Suppressor macrophage treated with lipopolysaccharide for 4 hours (primary cell): ENCODE measurements at places on chromosomes 7 and 10.

DNA sequence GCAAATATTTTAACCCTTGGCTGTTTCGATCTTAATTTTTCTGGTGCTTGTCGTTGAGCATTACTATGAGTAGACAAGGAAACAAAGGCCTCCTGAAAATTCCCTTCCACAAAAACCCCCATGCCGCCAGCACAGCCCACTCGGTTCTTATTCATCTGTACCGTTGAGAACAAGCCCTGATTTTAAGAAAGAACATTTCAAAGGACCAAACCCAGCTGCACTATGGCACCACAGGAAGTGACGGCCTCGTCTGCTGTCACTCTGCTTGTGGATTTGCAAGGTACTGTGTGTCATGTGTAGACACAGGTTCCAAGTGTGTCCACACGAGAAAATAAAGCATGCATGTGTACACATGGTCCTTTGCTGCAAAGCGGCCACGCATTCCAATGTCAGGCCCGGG lies 285.2 kb downstream of the DNAJB6 start:
- DNase-seq, result no peak

- DNase-seq, result peak; percentile 54
Measured at GRCh38 chr10:68826764-68827591, at the start of gene STOX1. Gene STOX1, plus strand, starts transcription at chr10:68827531. Its CDS starts 93 bp downstream, at chr10:68827624.

DNA sequence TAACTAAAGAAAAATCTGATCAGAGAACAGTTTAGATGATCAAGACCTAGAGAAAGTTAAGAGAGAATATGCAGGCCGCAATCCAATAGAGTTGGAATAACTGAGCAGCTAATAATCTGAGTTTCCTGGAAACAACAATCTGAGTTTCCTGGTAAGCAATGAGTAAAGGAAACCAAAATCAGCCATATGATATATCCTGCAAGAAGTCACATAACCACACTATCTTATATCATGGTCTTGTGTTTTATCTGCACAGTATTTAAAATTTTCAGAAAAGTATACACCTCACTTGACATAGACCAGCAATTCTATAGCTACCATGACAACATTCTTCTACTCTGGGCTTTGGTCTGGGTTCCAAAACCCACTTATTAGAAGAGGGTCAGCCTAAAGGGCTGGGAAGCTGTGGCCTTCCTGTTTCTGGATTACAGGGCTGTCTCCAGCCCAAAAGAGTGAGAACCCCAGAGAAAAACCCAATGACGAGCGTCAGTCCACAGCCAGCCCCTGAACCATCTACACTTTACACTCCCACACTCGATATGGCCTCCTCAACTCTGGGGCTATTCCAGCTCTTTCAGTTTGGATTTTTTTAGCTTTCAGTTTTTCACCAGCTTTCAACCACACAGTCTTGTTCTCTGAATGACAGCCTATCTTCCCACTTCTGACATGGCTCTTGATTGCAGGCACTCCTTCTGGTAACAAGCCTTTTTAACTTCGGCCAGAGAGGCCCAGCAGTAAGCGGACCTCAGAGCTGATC lies 110.4 kb downstream of the GLI3 start:
- no peak for DNase-seq

- peak; percentile 6 for DNase-seq
Measured at GRCh38 chr7:87344446-87344845, 1.0 kb upstream of the CROT start.

DNA sequence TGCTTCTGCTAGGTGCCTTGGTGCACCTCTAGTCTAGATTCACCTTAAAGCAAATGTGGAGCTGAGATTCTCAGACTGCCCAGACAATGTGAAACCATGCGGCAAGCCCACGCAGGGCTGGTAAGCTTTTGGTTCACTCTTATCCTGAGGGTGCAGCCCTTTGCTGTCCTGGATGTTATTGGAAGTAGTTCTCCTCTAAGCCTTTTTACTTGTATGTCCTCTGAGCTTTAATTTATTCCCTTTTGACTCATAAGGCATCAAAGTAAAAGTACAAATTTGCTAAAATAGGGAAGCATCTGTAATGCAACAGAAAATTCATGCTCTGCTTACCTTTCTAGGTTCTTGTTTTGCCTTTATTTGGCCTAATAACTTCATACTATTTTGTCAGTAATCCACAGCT lies 186.8 kb downstream of the MACC1 start:
- DNase-seq, result no peak

DNA sequence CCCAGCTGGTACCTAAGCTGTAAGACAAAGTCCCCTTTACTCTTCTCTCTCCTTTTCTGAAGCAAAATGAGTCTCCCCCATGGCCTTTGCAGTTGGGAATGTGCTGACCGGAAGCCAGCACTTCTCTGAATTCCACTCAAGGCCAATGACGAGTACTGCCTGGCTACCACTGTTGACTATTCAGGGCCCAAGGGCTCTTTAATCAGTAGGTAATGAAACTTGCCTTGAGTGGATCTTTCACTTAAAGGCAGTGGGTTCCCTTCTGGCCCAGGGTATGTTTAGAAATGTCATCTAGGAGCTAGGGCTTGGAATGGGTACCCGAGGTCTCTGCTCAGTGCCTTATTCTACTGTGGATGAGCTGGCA lies 197.1 kb downstream of the BBS9 start:
- no peak for DNase-seq

GRCh38 chr7:85160223-85160622 lies 26.6 kb downstream of the SEMA3D start:
- peak; percentile 72 for DNase-seq

GRCh38 chr10:63917363-63917762 lies 396.2 kb downstream of the REEP3 start:
- no peak for DNase-seq

GRCh38 chr7:130492523-130493274 lies 814 bp downstream of the MEST start:
- no peak for DNase-seq

DNA sequence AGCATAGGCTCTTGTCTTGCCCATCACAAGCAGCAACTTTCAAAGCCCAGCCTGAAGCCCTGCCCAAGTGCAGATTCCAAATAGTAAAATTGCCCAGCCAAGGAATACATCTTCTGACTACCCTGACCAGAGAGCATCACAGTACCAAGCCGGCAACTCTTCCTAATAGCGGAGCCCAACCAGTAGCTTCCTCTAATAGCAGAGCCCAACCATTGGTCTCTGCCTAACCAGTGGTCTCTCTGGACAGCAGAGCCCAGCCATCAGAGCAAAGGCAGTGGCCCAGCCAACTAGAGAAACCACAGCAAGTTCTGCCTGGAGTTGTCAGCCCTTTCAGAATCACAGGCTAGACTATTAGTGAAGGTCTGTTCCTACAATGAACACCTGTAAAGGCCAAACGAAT lies 285.6 kb downstream of the HGF start:
- DNase-seq, result no peak

DNA sequence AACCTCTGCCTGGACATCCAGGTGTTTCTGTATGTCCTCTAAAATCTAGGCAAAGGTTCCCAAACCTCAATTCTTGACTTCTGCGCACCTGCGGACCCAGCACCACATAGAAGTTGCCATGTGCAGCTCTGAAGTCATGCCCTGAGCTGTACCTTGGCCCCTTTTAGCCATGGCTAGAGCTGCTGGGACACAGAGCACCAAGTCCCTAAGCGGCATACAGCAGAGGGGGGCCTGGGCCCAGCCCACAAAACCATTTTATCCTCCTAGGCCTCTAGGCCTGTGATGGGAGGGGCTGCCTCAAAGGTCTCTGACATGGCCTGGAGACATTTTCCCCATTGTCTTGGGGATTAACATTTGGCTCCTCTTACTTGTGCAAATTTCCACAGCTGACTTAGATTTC lies 14.6 kb downstream of the TMEM243 start:
- no peak for DNase-seq

DNA sequence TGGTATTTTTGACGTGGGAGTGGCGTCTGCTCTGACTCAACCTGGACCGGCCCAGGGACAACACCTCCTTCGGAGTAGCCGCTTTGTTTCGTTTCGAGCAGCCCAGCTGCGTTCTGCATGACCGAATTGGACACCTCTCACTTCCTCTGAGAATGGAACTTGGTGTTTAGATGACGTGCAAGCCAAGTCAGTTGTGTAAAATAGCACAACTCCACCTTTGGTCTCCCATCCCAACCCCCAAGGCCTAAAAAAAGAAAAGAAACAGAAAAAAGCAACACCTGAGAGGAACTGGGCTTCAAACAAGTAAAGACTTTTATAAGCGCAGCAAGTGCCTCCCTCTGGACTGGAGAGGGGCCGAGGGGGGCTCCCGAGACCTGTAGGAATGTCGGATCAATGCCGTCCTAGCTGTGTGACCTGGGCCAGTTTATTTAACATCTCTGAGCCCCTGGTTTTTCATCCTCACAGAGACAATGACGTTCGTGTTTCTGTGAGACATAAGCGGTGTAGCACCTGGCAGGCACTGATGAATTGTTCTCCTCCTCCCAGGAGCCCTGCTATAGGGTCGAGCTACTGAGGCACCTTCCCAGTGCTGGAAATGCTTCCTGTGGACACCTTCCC lies 52.0 kb upstream of the SMNDC1 start:
- no peak for DNase-seq

- DNase-seq, result no peak
Measured at GRCh38 chr7:128869944-128870285, 7.3 kb downstream of the ATP6V1F start.

DNA sequence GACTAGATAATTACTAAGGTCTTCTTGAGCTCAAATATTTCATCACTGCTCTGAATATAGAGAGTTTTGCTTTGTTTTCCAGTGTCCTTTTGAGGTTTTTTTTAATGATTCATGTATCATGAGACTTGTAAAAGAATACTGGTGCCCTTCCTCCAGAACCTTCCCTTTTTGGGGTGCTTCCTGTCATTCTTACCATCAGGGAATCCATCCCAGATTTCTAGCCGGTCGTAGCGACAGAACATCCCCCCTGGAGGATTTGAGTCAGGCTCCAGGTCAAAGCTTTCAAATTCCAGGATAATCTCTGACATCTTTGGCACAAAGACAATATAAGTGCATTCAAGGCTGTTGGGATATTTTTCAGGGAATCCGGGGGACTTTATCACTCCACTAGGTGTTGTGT lies 71.0 kb downstream of the NRP1 start:
- DNase-seq, result no peak

GRCh38 chr10:35027567-35027966 lies 62.6 kb downstream of the CUL2 start:
- peak; percentile 29 for DNase-seq

DNA sequence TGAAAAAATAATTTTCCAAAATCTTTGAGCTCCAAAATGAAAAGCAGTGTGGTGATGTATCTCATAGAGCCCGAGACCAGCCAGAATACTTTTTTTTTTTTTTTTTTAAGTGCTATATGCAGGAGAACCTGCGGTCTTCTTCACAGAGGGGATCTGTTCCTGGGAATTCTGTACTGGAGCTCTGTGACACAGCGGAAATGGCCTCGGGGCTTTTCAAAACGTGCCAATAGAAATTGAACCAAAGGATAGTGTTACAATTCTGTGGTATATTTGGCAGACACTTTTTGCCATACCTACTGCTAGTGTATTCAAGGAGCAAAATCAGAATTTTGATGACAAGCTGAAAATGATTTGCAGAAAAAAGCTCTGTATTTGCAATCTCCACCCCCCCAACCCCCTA lies 1429.3 kb upstream of the LRRTM3 start:
- DNase-seq, result no peak

DNA sequence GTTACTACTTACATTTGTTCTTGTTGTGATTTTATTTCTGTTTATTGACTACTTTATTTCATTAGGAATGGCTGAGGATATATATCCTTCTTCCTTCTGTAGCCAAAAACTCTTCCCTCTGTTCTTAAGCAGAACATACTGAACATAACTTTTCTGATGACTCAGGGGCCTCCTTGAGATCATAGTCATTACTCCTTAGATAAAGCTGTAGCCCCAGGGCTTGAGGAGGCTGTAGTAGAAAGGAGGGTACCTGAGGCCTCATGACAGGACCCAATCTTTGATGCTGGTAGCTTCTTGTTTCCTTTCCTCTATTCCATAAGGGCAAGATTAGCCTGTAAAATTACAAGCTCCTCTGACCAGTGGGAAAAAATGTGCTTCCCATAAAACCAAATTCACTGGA lies 41.2 kb upstream of the FGFR2 start:
- DNase-seq, result no peak

GRCh38 chr10:129879655-129880054 lies 84.4 kb downstream of the EBF3 start:
- no peak for DNase-seq

DNA sequence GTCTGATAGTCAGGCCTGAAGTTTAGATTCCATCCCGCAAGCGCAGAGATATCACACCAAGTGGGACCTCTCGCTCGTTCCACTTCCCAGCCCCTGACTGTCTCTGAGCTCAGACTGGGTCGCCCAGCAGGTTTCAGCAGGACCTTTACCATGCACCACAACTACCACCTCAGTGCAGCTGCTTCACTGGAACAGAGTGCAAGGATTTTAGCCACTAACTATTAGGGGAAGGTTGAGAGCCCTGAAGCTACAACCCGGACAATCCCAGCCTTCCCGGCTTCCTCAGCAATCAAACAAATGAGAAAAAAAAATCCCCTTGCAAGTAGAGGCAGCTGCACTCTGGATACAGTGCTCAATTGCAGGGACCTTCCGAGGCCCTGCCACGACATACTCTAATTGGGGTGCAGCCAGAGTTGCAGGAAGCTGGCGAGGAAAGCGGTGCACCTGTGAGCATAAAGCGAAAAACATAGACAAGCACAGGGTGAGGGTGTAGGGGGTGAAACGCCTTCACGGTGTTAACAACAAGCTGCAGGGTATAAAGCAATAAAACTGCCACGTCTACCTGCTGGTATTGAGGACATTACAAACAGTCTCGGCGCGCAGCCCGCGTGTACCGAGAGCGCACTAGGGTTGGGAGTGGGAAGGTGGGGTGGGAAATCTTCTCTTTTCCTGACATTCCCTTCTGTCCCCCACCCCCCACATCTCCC lies 2.6 kb upstream of the DLX6 start:
- DNase-seq, result no peak

DNA sequence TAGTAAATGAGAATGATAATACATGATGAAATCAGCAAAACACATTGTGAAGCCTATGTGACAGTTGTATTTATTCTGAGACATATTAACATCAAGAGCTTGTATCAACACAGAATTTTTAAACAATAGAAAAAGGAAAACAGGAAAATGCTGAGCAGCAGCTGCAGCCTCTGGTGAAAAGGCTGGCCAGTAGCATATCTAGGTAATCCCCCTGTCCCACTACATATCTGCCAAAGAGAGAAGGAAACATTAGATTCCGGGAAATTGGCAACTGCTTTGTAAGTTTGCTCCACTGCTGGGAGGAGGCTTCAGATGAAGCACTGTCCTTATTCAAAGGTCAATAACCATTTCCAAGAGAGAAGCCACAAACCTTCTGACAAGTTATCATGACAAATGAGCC lies 89.4 kb downstream of the RALA start:
- DNase-seq, result no peak

- DNase-seq, result no peak
Measured at GRCh38 chr10:16274911-16275310, 161.9 kb upstream of the PTER start.
